Effector CD8-positive, alpha-beta T cell (primary cell): ENCODE measurements at places on chromosomes 7 and 10.

DNA sequence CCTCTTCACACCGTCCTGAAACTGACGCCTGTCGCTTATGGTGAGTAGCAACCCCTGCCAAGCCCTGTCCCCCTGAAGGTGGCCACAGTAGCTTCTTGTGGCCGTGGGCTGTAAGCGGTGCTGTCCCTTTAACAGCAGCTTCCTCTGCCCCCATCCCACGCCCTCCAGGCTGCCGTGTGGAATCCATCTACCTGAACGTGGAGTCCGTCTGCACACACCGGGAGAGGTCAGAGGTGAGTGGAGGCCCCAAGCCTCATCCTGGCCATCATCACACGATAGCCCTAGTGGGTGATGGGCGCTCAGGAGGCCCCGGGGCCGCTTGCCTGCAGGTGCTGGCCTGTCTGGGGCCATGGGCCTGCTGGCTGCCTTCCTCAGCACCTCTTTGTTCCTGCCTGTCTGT is 21.2 kb downstream of the PFKFB3 start:
- DNase-seq = no peak

GRCh38 chr7:142896151-142896550 is 10.6 kb upstream of the TRPV6 start:
- DNase-seq = no peak

DNA sequence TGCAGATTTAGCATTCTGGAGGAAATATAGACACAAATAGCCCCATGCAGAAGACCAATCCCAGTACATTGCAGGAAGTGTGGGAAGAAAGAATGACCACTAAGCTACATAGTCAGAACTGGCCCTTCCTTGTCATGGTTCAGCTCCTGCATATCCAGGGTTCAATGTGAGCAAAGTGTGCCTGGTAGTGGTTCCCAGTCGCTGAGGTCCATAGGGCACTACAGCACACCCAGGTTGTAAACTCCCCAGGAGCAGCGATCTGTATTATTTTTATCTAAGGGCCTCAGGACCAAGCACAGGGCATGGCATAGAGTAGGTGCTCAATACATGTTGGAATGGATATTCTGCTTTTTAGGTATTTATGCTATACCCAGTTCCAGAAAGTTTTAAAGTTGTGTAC is 114.4 kb downstream of the RTKN2 start:
- no peak for DNase-seq

DNA sequence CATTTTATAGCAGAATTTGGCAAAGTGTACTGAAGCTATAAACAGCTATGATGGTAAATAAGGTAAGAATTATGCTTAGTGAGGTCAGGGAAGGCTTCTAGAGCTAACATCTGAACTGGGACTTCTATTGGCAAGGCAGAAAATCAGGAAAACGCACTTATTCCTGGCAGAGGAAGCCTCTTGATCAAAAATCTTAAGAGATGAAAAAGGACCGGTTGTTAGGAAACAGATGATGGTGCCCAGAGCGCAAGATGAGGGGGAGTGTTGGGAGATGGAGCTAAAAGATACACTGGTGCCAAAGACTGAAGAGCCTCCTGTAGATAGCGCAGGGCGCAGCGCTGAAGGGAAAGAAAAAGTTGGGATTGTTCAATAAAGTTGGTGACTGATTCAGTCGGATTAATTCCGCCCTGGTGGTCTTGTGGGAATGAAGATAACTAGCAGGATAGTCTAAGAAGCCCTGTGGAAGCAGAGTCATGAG is 550 bp upstream of the CALU start:
- DNase-seq = no peak

GRCh38 chr10:95414844-95415485 is 124.2 kb upstream of the PDLIM1 start:
- no peak for DNase-seq

DNA sequence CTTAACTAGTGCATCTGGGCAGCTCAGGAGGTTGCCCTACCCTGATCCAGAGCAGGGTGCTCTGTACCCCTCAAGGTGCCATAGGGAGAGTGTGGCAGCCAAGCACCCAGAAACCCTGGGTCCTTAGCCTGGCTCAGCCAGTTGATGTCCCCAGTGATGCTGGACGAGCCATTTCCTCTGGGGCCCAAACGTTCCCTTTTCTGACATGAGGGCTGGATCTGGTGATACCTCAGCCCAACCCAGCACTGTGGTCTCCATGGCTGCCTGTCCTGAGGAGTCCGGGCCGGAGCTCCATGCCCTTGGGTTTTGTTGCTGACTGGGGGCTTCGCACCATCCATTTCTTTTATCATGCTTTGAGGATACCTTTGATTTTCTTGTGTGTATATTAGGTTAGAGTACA is 87.9 kb upstream of the IKZF1 start:
- DNase-seq = no peak

GRCh38 chr7:132321387-132321786 is 254.9 kb downstream of the PLXNA4 start:
- DNase-seq = no peak

GRCh38 chr7:139718859-139719258 is 58.9 kb downstream of the HIPK2 start:
- no peak for DNase-seq

DNA sequence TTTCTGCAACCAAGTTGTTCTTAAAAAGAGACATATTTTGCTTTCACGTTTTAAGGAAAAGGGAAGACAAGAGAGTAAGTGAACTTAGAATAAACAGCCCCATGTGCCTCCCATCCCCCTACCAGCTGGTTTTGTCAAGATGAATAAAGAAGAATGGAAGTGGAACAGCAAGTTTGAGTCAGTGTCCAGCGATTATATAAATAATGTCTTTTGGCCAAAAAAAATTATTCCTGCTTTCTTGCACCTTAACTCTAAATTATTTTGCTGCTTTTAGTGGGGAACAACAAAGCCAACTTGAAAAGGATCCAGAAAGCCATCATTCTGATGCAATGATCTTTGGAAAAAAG is 82.4 kb upstream of the TRIL start:
- DNase-seq = no peak

DNA sequence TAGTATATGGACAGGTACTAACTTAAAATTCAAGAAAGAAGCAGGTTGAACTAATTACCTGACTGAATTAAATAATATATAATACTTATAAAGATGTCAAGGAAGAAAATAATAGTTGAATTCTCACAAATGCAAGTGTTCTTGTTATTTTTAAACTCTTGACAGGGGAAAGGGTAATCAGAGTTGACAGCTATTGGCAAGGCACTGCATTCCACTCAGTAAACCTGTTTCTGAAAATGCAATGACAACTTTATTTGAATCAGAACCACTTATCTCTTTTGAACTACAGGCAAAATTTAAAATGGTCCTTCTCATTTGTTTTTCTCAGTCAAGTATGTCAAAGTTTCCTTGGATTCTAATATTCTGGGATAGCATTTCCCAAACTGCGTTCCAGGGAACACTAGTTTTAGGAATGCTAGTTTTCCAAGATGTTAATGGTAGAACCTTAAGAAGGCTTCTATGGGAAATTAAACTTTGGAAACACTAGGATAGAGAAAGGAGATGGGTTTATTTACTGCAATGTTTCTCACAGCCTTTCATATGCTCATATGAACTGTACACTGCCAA is 103.7 kb upstream of the LRRN3 start:
- DNase-seq = no peak

DNA sequence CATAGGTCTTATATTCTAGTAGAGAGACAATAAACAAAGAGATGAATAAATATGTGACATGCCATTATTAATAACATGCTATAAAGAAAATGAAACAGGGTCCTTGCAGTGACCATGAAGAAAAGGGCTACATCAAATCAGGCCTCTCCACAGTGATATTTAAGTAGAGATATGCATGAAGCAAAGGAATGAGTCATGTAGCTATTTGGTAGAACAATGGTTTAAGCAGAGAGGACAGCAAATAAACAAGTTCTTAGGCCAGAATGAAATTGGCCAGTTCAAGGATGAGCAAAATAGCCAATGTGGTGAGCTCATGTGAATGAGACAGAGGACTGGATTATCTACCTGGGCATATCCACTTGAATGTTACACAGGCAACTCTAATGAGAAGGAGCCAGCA is 172.2 kb upstream of the FERD3L start:
- no peak for DNase-seq

- no peak for DNase-seq
Measured at GRCh38 chr7:138387755-138388475, 72.1 kb upstream of the TRIM24 start.

GRCh38 chr10:14659626-14660196 is 115.0 kb downstream of the FAM107B start:
- DNase-seq = no peak

DNA sequence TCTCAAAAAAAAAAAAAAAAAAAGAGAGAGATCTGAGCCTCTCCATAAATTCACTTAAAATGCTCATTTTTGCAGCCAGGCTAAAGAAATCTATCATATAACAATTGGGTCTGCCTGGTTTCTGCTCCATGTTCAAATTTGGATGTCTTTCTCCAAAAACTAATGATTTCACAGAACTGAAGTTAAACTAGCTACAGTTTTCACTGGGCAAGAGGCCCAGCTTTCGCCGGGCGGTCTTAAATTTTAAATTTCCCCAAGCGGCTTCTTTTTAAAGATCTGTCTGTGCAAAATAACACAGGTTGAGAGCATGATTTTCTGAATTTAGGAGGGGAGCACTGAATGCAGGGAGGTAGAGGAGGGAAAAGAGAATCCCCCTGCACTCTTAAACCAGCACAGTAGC is 603.4 kb downstream of the KCNMA1 start:
- no peak for DNase-seq

- no peak for DNase-seq
Measured at GRCh38 chr7:127769137-127769536, 117.1 kb downstream of the SND1 start.

DNA sequence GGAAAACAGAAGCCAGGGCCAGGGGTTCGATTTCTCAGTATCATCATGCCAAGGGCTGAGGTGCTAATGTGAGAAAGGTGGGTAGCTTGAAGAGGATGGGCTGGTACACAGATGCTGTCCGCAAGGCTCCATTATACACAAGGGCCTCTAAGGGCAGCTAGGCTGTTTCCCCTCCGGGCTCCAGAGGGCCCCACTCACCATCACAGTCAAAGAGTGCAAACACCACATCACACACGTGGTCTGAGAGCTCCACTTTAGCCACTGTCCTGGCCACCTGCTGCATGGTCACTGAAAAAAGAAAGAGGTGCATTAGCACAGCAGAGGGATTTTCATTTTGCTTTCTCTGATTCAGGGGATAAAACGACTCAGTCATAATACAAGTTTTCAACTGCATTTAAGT is 20.9 kb upstream of the DNAJB12 start:
- DNase-seq = no peak

- DNase-seq = no peak
Measured at GRCh38 chr7:49001610-49002033, 77.3 kb downstream of the CDC14C start.

- no peak for DNase-seq
Measured at GRCh38 chr10:92755725-92756124, 66.0 kb downstream of the HHEX start.

DNA sequence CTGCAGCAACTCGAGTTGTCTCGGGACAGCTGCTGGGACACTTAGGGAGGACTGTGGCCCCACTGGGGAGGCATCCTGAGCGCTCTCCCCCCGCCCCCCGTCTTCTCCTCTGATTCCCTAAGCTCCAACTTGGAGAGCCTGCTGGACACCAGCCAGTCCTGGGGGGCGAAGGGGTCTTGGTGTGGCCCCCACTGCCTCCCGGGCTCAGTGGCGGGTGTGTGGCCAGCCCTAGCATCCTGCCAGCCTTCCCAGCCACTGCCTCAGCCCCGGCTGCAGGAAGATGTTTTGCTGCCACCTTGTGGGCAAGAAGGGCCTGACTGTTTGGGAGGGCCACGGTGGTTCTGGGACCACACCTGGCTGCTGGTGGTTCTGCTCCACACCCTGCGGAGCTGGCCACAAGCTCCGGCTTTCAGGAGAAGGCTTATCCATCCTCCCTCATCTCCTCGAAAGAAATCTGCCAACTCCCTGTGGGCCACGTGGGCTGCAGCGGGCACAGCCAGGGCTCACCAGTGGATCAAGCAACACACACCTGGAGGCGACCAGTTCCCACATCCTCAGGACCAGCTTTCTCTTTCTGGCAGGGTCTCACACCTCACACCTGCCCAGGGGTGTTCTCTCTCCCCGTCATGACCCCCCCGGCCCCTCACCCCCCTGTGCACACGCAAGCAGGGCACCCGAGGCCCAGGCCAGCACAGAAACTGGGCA is 24.8 kb downstream of the AGAP3 start:
- peak; percentile 55 for DNase-seq

DNA sequence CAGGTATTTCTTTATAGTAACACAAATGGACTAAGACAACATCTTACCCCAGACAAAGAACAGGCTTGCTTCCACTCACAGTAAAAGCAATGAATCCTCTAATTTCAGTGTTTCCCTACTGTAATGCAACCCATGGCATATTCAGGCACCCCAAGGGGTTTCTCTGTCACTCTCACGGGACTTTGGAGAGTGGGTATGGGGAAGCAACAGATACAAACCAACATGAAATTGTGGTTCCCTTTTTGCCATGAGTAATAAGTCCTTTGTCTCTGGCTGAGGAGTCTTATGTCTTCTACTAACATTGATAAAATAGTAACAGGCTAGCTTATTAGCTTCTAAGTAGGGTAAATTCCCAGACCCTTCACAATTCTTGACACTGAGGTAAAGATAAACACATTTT is 51.4 kb upstream of the AOAH start:
- no peak for DNase-seq

DNA sequence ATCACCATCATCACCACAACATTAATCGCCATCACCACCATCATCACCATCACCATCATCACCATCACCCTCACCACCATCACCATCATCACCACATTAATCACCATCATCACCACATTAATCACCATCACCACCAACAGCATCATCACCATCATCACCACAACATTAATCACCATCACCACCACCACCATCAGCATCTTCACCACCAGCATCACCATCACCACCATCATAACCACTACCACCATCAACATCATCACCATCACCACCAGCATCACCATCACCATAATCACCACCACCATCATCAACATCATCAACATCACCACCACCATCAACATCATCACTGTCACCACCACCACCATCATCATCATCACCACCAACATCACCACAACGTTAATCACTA is 124.6 kb downstream of the WDFY4 start:
- no peak for DNase-seq

GRCh38 chr7:94003446-94004023 is 620 bp downstream of the BET1 start:
- no peak for DNase-seq

GRCh38 chr7:69276011-69276729 is 322.1 kb upstream of the AUTS2 start:
- no peak for DNase-seq
